ENCODE measurements at places on chromosomes 3 and 15.

DNA sequence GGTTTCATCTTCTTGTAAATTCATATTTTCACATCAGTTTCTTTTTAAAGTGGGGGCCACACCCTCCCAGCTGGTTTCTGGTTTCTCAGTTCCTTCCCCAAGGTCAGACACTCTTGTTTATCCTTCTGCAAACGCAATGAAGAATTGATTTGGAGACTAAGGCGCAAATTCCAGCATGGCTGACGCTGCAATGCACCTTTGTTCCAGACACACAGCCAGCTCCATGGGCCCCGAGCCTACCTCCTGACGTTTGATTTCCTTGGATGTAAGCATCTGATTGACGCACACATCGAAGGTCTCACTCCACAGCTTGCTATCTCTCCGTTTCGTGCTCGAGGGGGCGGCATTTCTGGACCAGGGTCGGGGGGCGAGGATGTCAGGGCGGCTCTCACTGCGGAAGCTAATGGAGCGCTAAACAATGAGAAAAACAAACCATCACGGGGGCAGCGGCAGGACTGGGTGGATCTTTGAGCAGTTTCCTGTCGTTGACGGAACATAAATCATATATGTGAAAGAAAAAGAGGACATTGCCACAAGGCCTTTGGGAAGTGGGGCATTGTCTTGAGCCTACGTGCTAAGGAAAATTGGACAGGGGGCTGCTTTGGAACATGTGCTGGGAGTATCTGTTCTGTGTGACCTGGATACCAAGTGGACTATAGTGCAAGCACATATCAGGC is 46.9 kb downstream of the ARHGEF3 start:
- DNase-seq, result no peak

- no peak for DNase-seq
Observed at GRCh38 chr3:67691207-67691606, 36.8 kb upstream of the SUCLG2 start.

DNA sequence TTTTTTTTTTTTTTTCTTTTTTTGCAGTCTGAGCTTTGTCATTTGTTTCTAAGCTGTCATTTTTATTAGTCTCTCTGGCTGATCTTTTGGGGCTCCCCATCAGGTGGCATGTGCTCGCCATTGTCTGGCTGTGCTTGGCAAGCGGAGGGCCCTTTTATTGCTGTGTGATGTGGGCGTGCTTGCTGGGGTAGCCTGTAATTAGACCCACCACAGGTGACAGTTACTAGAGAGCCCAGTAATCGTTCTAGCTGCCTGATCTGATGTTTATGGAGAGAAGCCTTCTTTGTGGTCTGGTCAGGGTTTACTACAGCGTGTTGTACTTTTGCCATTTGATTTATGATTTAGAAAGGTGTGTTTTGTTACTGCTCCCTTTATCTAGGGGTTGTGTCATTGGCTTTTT is 179.9 kb downstream of the MCTP2 start:
- no peak for DNase-seq

DNA sequence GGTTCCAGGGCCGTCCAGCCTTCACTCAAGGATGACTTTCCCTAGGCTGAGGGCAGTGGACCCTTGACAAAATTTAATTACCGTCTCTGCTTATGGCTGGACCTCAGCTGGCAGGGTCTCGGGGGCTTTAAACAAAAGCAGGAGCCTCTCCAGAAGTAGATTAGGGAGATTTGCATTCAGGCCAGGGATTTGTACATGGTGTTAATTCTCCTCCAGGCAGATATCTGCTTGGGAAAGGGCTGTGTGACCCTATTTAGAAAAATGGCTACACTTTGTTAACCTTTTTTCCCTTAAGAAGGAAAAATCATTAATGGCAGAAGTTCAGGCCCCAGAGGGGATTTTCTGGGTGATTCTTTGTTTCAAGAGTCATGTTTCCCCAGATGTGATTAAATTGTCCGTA is 329.1 kb upstream of the C2CD4B start:
- no peak for DNase-seq

- no peak for DNase-seq
Observed at GRCh38 chr3:23421811-23422516, 218.8 kb downstream of the UBE2E2 start.

DNA sequence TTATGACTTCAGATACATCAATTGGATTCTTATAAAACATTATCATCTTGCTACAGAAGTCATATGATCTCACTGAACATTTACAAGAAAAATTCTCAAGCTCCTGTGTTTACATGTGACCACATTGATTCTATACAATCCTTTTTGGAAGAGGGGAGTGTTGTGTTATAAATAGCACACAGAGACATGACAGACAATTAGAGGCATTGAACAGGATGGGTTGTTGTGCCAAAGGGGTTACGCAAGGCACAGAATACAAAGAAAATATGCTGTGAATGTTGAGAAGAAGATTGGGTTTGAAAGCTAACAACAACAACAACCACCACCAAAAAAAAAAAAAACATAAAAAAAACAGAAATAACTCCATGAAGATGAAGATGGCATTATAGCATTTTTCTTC is 32.5 kb upstream of the TBL1XR1 start:
- no peak for DNase-seq

- DNase-seq, result no peak
Observed at GRCh38 chr3:16514021-16514700, 662 bp upstream of the RFTN1 start.

DNA sequence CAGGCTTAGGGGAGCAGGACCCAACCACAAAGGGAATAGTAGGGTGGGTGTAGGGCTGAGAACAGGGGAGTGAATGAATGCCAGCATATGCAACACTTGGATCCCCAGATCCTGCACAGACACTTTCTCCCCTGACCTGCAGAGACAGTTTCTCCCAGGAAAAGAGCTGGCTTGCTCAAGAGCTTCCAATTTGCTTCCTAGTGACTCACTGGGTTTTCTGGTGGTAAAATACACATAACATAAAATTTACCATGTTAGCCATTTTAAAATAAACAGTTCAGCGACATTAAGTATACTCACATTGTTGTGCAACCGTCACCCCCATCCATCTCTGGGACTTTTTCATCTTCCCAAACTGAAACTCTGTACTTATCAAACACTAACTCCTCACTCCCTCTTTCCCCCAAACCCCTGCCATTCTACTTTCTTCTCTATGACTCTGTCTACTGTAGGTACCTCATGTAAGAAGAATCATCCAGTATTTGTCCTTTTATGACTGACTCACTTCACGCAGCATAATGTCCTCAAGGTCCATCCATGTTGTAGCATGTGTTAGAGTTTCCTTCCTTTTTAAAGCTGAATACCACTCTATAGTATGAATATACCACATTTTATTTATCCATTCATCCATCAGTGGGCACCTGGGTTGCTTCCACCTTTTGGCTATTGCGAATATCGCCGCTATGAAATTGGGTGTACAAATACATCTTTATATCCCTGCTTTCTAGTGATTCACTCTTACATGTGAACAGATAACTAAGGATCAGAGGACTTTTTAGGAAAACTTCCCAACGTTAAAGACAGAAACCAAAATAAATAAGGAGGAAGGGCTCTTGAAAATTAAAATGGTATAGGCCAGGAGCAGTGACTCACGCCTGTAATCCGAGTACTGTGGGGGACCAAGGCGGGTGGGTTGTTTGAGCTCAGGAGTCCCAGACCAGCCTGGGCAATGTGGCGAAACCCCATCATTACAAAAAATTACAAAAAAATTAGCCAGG is 95.6 kb upstream of the TJP1 start:
- no peak for DNase-seq

- no peak for DNase-seq
Observed at GRCh38 chr3:46898321-46899150, 21.0 kb downstream of the PTH1R start.

DNA sequence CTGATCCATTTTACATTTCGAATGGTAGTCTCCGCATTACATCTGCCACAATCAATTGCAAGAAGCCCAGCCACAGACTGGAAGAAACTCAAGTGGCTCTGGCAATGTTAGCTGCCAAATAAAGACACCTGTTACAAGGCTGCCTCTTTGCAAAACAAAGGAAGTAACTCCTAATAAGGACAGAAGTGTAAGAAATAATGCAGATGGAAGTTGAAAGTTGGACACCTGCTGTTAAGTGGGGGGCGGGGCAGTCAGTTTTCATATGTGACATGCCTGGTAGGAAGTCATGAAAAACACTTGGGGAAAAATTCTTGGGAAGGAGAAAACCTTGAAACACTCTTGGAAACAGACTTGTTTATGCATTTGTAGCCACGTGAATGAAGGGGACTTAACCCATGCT is 54.1 kb upstream of the ATP2C1 start:
- no peak for DNase-seq

DNA sequence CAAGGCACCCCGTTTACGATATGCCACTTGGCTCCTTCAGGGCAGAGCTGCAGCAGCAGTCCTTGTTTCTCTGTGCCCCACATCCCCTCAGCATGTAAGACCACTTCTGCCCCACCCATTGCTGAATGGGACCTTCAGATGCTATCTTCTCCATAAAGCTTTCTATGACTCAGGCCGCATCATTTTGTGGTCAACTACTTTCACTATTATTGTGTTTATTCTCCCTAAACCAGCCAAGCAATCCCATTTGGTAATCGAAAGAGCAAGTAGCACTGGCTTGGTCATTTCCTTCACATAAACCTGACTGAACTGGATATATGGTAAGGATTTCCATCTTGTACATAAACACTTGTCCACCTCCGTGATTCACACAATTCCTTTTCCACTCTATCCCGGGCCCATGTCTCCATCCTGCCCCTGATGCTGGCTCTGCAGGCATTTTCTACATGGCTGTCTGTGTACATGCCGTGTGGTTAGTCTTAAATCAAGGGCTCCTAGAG is 25.7 kb downstream of the LIPC start:
- peak; percentile 45 for DNase-seq

DNA sequence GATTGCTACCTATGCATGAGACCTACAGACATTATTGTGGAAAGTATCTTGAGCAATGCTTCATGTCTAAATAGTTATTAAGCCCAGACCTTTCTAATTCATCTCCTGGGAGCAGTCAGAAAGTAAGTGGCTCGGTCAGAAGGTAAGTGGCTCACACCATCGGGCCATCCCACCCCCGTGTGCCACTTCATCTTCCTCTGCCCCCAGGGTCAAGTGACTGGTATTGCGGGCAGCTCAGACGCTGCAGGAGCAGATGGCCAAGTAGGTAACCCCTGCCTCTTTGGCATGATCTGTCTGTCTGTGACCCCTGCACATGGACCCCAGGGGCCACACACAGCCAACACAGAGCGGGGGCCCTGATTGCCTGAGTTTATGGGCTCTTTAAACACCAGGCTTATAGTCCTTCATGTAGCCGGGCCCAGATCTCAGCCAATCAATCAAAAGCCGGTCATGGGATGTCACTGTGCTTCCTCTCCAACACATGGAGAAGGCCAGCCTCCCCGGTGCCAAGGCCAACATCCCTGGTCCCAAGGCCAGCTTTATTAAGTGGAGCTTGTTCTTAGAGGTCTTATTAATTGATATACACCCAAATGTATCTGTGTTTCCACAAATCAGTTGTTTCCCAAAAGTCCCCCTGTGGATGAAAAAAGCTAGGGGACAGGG is 42.9 kb downstream of the LARP6 start:
- DNase-seq, result no peak

DNA sequence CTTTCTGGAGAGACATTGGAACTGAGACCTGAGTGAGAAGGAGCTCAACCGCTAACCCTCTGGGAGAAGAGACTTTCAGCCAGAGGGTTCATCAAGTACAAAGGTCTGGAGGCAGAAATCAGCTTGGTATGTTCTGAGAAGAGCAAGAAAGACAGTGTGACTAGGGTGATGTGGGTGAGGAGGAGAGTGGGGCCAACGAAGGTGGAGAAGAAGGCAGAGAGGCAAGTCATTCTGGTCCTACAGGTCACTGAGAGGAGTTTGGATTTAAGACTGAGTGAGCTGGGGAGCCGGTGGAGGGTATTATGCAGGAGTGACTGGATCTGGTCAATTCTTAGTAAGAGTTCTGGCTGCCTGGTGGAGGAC is 12.2 kb downstream of the XIRP1 start:
- no peak for DNase-seq

DNA sequence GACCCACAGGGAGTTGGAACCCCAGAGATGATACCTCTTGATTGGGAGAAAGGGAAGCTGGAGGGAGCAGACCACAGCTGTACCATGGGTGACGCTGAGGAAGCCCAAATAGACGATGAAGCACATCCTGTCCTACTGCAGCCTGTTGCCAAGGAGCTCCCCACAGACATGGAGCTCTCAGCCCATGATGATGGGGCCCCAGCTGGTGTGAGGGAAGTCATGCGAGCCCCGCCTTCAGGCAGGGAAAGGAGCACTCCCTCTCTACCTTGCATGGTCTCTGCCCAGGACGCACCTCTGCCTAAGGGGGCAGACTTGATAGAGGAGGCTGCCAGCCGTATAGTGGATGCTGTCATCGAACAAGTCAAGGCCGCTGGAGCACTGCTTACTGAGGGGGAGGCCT is 201.1 kb downstream of the AKAP13 start:
- DNase-seq, result no peak

DNA sequence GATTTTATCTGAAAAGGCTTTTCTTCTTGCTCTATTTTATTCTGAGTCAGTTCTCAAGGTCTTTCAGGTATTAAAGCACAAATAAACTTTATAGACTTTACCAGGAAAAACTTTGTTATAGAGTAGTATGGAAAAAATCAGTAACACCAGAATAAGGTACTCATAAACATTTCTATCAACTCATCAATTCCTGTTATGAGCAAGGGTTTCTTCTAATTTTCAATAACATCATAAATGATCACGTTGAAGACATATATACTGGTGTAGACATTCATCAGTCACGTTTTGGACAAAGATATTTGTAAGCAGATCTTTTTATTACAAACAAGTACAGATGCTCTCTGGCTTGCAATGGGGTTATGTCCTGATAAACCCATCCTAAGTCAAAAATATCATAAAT is 9.6 kb upstream of the HDC start:
- no peak for DNase-seq

DNA sequence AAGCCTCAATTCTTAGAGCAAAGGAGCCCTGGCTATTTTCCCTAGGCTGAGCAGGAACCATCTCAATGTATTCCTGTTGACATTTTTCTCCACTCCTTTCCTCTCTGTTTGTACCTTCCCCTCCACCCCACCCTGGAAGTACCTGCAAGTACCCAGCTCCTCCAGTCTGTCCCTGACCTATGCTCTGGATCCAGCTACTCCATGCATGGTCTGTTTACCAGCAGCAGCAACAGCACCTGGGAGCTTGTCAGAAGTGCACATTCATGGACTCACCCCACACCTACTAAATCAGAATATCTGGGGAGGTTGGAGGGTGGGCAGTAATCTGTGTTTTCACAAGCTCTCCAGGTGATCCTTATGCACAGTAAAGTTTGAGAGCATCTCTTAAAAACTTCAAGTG is 240.7 kb upstream of the UMPS start:
- no peak for DNase-seq

- no peak for DNase-seq
Observed at GRCh38 chr3:53718462-53718861, 127.8 kb downstream of the CHDH start.
